ENCODE measurements at places on chromosomes 16 and 17.

GRCh38 chr16:14386115-14386514 lies 243.9 kb downstream of the PARN start:
- no peak for DNase-seq

GRCh38 chr17:34813290-34813689 lies 148.0 kb downstream of the CCT6B start:
- DNase-seq = no peak

DNA sequence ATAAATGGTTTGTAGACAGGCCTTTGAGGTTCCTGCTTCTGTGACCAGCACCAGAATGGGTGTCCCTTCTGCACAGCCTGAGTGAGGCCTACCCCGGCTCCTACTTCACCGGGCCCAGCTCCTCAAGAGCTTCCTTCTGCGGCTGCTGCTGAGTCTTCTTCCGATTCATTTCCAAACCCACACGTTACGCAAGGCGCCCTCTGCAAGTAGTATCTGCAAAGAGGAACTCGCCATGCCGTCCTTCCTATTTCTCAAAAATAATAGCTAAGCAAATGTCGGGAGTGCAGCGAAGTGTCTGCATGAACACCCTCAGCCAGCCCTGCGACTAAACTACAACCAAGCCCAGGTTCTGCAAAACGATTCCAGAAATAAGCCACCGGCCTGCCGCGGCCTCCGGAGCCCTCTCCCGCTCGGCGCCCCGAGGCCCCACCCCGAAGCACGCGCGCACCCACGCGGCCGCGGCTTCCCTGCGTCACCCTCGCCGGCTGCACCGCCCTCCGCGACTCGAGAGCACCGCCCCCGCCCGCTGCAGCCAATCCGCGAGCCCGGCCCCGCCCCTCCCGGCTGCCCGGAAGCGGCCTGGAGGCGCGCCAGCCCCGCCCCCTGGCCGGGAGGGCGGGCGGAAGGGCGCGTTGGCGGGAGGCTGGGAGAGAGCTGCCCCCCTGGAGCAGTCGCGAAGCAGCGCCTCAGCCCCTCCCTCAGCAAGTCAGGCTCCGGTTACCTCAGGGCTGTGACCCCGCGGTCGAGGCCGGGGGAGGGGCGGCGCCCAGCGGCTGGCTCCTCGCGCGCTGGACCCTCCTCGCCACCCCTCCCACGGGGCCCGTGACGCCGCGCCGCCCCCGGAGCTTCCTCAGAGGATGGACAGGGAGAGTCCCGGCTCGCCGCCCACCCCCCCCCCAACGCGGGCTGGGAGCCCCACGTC lies 8.3 kb downstream of the MNT start:
- peak; percentile 86 for DNase-seq

GRCh38 chr16:30376461-30376902 lies 1.9 kb downstream of the MYL11 start:
- DNase-seq = no peak

GRCh38 chr16:6016530-6017184 lies 919.1 kb upstream of the EEF2KMT start:
- DNase-seq = peak; percentile 32

- peak; percentile 93 for DNase-seq
These were observed 25.0 kb downstream of the HOXB1 start for GRCh38 chr17:48505788-48506187.

DNA sequence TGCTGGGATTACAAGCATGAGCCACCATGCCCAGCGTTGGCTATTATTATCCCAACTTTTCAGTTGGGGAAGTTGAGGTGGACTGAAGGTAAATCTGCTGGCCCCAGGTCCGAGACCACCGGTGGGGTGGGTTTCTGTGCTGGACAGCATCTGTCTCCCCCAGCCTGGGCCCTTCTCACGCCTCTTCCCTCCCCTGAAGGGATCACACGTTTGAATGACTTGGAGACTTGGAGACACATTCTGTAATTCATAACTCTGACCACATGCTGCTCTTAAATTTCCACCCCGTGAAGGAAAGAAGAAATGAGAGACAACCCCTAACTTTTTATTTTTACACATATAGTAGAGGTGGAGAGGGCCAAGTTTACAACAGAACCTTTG lies 109.8 kb downstream of the MSI2 start:
- DNase-seq = peak; percentile 32

GRCh38 chr17:60989379-60989778 lies 311.7 kb downstream of the BCAS3 start:
- no peak for DNase-seq

GRCh38 chr16:11852092-11852809 lies 909 bp upstream of the RSL1D1 start:
- DNase-seq = no peak

- no peak for DNase-seq
These were observed 919 bp upstream of the DHRS7C start for GRCh38 chr17:9792181-9792840.

DNA sequence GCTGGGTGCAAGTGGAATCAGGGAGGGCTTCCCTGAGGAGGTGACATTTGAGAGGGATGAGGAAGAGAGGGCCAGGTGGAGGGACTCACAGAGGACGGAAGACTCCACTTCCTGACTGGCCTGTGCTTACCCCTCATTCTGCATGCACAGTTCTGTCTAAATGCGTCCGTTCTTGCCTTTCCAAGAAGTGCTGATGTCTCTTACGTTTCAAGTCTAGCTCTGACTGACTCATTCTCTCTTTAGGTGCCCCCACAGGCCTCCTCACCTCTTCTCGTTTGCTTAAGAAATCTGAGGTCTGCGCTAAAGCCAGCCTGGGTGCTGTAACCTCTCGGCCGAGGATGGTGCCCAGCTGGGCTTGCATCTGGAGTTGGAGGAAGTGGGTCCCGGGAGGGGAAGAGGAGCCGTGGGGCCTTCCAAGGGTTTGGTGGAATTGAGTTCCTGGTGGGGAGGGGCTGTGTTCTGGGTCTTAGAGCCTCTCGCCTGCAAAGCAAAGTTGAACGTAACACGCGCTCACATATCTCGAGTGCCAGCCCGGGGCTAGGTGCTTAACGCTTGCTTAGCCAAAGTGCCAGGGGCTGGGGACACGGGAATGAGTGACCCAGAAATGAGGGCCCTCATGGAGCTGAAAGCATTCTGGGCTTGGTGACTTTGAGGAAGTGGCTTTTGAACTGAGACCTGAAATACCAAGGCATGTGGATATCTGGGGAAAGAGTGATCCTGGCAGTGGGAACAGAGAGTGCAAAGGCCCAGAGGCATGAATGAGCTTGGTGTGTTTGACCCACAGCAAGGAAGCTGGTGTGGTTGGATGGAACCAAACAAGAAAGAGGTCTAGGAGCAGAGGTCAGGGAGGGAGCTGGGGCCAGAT lies 4.8 kb downstream of the IL4R start:
- DNase-seq = peak; percentile 36

GRCh38 chr16:26765087-26765486 lies 301.6 kb upstream of the C16orf82 start:
- DNase-seq = no peak

- DNase-seq = peak; percentile 38
These were observed 290 bp downstream of the TLCD1 start for GRCh38 chr17:28725660-28726225.

GRCh38 chr16:10097271-10097670 lies 85.0 kb downstream of the GRIN2A start:
- no peak for DNase-seq

DNA sequence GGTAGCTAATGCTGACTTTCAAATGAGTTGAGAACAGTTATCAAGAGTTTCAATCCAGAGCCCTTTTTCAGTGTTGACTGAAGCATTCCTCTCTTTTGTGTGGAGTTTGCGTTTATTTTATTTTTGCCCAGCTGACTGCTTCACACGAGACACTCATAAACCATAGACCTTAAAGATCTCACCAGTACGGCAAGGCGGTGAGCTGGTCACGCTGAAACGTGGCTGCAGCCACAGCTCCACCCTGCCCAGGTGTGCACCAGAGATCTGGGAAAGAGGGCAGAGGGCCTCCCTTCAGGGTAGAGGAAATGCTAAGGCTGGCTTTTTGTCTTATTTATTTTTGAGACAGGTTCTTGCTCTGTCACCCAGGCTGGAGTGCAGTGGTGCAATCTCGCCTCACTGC lies 112.2 kb downstream of the AATF start:
- DNase-seq = no peak

DNA sequence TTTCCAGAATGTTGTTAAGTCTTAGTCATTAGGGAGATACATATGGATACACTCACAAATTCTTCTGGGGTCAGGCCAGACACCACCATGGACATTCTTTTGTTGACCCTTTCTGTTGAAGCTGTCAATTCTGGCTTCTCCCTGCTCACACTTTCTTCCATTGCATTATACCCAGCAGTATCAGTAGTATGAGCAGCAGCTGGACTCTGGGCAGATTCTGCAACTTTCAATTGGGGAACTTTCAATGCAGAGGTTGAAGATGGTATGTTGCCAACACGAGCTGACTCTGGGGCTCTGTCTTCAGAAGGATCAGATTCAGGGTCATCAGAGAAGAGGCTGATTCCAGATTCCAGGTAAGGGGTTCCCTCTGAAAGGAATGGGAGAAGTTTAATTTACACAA lies 45.8 kb downstream of the RND2 start:
- no peak for DNase-seq

DNA sequence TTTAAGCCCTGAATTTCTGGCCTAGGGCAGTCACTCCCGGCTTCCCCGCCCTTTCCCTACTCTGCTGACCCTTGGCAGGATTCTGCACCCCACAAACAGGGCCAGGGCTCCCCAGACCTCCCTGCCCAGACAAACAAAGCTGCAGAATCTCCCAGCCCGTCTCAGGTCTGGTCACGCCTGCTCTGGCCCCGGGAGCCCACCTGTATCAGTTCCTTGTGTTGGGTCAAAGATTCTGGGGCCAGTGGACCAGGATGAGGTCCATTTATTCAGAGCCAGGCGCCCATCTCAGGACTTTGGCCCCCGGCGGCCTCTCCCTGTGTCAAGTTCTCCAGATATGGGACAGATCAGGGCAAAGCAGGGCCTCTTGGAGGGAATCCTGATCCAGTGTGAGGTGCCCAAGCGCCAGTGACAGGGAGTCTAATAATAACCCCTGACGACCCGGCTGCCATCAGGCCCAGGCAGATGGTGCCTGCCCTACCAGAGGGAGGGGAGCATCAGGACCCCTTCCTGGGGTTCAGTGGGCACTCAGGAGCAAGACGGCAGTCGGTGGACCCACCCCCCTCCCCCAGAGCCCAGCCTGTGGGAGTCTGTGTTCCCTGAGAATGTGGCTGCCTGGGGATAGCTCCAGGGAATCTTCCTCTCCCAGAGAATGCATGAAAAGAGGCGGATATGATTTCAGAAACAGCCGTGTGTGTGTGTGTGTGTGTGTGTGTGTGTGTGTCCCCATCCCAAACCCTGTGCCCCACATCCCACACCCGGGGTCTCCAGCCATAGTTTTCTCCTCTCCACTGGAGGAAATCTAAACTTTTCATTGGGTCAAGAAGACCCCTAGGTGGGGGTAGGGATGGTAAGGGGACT lies 1.3 kb downstream of the TTYH2 start:
- DNase-seq = no peak

- DNase-seq = no peak
These were observed 5.4 kb downstream of the ABCC1 start for GRCh38 chr16:15954814-15955151.

DNA sequence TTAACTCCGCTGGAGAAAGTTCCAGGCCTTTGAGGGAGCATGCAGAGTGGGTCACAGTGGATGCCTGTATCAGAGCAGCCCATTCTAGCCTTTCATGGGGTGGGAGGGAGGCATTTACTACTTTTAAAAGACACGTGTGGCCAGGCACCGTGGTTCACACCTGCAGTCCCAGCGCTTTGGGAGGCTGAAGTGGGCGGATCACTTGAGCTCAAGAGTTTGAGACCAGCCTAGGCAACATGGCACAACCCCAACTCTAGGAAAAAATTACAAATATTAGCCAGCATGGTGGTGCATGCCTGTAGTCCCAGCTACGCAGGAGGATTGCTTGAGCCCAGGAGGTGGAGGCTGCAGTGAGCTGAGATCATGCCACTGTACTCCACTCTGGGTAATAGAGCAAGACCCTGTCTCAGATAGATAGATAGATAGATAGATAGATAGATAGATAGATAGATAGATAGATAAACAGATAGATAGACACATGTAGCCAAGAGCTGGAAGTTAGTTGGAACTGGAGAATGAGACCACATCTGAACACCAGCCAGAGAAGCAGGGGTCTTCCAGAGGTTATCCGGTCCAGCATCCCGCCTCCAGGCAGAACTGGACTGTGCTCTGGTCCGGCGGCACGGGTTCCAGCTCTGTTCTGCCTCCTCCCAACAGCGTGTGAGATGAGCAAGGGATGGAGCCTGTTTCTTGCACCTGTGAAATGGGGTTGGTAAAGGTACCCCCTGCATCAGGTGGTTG lies 3.6 kb downstream of the ADCY7 start:
- DNase-seq = no peak

- DNase-seq = no peak
These were observed 13.4 kb upstream of the DNAJA2 start for GRCh38 chr16:46986896-46987295.

DNA sequence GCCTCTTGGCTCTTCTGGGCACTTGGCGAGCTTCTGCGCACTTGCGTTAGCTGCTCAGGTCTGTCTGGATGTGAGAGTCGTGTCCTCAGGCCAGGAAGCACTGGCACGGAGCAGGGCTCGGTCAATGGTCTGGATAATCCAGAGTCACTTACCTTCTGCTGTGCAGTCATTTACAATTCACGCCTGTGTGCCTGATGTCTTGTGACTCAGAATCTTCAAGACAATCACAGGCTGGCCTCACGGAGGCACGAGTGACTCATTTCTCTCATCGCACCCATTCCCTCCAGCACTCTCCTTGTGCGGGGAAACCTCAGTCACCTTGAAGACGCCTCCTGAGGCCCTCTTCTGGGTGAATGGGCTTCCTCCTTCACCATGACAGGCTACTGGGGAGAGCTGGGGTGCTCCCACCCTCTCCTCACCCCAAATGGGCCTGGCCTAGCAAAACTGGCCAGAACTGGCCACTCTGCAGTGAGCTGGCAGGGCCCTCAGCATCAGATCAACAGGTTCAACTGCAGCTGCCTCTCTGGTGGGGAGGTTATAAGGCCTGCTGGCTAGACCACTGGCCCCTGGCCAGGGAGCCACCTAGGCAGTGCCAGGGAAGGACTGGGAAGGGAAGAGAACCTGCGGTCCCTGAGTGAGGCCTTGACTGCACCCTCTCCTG lies 1.9 kb upstream of the CAPN15 start:
- DNase-seq = peak; percentile 97

DNA sequence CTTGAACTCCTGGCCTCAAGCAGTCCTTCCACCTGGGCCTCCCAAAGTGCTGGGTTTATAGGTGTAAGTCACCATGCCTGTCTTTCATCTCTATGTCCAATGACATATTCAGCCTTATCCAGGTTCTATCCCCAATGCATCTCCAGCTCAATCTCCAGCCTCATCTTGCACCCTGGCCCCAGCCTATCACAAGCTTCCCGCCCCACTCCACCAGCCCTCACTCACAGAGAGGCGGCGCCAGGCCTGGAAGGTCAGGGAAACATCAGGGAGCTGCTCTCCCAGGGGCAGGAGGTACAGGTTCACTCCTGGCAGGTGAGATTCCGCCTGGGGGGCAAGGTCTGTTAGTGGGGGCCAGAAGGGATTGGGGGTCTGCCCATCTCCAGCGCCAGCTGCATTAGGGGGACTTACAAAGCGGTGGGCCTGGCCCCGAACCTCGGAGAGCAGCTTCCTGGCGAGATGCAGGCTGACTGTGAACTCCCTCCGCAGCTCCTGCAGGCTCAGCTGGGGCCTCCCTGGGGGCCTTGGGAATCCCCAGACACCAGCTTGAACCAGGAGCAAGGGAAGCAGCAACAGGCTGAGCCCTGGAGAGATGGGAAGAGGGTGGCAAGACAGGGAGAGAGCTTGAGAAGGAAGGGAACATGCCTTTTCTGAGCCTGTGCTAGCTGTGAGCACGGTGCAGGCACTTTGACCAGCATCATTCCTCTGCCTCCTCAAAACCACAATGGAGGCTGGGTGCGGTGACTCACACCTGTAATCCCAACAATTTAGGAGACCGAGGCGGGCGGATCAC lies 3.0 kb downstream of the IL27 start:
- no peak for DNase-seq

Measured in renal cortical epithelial cell (primary cell).